ENCODE measurements at places on chromosomes 12 and 14.

DNA sequence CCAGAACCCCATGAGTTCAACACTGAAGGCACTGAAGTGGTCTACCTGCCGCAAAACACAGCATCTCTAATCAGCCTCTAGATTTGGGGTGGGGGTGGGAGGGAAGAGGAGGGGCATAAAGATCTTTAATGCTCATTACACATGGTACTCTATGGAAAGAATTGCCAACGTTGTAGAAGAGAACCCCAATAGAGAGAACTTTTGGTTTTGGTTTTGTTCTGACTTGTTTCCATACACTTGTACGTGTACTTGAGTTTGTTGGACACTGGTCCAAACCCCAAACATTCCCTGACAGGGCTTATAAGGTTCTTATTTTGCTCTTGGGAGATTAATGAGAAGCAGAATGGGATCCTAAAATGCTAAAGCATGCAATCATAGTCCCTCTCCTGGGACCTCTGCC lies 31.0 kb downstream of the GNPTAB start:
- DNase-seq = no peak

DNA sequence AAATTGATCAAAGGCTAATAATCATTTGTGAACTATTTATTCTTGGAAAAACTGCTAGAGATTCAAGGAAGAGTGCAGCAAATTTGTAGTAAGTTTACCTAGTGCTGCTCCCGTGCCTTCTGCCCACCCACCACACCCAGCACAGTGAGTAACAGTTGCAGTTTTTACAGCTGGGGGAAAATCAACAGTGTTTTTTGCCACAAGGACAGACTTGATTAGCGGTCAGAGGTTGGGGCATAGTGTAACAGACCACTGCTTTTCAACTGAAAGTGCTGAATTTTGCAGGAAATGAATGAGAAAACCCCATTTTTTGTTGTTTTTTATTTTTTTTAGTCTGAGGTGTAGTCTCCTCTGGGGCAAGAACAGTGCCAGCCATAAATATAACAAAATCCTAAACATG lies 7.5 kb upstream of the KLRK1 start:
- no peak for DNase-seq

DNA sequence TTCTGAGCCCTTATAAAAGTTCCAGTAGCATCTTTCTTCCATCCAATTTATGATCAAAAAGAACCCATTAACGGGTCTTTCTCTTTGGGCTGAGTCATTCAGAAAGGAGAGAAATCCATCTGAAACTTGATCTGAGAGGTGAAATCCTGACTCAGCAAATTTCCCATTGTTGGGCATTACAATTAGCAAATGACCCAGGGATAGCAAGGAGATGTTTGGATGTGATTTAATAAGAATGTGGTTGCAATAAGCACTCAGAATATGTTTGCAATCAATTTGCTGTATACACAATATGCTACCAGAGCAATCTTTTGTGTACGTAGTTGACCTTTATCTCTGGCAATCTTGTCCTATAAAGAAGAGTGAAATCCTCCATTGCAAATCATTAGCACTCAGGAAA lies 122.7 kb downstream of the CCDC60 start:
- DNase-seq = no peak

GRCh38 chr12:110074089-110074488 lies 25.8 kb upstream of the C12orf76 start:
- DNase-seq = no peak

GRCh38 chr14:105902131-105902898 lies 375.9 kb downstream of the TMEM121 start:
- DNase-seq = no peak
